Activated CD4-positive, alpha-beta T cell treated with anti-CD3 and anti-CD28 coated beads, Interleukin-2, amount 50 U/mL, for 24 hours (primary cell): ENCODE measurements at places on chromosomes 6 and 20.

- DNase-seq: no peak
These were observed 62.4 kb downstream of the JAG1 start for GRCh38 chr20:10611357-10611756.

GRCh38 chr6:14126191-14126590 lies 8.6 kb downstream of the CD83 start:
- DNase-seq: no peak

DNA sequence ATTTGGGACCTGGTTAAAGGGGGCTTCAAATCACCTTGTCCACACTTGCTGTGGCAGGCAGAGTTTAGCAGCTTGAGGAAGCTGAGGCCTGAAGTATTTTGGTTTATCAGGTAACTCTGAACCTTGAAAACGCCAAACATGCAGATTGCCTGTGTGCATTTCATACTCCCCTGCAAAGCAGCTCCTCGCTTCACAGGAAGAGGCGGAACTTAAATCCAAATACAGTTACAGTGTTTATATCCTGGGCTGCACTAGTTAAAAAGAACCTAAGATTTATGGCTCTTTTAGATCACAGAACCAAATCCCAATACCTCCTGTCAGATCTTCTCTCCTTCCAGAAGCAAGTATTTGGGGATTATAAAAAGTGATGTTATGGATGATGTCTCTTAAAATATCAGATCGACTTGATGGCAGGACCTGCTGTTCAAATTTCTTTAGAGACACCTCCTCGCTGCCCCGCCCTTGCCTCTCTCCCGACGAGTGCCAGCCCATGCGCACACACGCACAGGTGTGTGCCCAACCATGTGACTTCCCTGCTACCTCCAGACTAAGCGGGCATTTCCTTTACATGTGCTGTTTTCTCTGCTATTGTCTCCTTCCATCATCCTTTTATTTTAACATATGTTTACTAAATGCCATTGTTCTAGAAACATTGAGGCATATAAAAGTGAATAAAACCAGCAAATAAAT lies 224.6 kb upstream of the FOXQ1 start:
- no peak for DNase-seq

DNA sequence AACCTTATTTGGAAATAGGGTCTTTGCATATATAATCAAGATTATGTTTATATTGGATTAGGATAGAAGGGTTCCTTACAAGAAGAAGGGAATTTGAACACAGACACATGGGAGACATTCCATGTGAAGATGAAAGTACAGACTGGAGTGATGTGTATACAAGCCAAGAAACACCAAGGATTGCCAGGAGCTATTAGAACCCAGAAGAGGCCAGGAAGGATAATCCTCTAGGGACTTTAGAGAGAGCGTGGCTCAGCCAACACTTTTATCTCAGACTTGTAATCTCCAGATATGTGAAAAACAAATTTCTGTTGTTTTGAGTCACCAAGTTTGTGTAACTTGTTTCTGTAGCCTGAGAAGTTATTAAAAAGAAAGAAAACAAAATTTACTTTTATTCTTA lies 1173.9 kb upstream of the CITED2 start:
- DNase-seq: no peak

DNA sequence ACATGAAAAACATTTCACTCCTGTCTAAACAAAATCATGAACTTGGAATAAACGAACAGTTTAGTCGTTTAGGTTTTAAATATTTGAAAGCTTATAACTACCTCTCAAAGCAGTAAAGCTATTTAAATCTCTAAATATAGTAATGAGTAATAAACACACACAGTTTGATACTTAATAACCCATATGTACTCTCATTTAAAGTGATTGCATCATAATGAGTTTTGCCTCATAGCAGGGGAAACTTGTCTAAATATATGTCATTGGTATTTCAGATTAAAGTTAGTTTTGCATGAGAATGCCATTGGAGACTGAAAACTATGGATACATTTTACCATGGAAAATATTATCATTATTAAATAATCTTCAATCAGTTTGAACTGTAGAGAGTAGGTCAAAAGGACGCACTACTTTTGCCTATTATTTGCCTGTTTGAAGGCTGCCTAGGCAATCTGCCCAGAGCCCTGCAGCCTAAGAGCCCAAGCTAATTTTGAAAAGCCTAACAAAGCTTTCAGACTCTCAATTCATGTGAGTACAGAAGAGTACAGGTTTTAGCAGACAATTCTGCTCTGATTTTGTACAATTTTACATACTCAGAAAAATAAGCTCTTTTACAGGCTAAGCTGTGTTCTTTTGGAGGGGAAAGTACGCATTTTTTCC lies 632.8 kb downstream of the HACE1 start:
- no peak for DNase-seq

DNA sequence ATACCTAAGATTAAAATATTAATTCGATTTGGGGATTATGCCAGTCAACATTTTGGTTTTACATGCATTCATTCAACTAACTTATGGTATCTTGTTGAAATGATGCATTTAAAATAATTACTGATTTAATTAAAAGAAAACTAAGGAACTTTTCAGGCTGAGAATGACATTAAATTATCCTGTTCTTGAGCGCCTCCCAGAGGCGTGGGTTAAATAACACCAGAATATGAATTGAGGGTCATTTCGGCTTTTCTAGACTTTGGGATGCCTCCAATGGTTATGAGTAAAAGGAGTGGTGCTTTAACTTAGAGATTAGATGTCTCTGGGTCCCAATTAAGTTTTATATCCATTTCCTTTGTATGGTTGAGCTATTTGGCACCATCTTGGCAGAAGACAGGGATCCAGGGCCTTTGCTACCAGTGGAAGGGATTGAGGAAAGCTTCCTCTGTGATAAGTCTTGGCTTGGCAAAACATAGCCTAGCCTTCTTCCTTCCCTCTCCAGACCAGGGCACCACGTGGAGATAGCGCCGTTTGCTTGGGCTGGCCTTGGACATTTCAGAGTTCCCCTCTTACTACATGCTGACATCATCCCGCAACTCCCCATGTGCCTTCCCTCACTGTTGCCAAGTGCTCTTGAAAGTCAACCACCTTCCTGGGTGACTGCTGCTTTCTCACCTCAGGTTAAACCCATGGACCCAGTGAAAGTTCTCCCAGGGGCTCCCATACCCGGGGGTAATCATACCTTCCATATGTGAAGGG lies 28.7 kb downstream of the GNAS start:
- no peak for DNase-seq

DNA sequence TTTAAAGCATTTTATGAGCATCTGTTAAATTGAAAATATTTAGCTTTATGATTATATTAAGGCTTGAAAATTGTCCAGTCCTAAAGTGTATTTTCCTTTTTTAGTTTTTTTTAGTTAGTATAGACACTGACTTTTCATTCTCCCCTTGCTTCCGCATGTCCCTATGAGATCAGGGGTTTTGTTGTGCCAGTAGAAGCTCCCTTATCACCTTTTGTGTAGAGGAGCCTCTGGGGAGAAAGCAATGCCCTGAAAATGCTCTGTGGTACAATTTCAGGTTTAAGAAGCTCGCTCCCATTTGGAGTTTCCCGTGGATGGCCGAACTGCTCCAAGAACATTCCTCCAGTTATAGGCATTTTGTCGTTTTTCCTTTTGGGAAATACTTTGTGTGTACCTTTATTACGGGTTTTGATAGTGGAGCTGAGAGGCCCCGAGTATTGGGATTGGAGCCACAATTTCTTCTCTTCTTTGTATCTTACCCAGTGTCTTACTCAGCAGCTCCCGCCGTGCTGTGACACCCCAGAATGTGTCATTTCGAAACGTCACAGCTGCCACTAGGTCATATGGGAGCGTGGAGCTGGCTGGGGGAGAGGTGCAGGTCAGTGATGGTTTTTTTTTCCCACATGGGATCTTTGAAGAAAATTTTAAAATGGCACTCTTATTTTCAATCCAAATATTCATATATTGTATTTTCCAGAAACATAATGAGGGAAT lies 49.9 kb downstream of the RPRD1B start:
- no peak for DNase-seq

- no peak for DNase-seq
These were observed 297.1 kb upstream of the RIMS1 start for GRCh38 chr6:71589254-71589653.

GRCh38 chr6:157244780-157245179 lies 78.5 kb downstream of the TMEM242 start:
- no peak for DNase-seq

DNA sequence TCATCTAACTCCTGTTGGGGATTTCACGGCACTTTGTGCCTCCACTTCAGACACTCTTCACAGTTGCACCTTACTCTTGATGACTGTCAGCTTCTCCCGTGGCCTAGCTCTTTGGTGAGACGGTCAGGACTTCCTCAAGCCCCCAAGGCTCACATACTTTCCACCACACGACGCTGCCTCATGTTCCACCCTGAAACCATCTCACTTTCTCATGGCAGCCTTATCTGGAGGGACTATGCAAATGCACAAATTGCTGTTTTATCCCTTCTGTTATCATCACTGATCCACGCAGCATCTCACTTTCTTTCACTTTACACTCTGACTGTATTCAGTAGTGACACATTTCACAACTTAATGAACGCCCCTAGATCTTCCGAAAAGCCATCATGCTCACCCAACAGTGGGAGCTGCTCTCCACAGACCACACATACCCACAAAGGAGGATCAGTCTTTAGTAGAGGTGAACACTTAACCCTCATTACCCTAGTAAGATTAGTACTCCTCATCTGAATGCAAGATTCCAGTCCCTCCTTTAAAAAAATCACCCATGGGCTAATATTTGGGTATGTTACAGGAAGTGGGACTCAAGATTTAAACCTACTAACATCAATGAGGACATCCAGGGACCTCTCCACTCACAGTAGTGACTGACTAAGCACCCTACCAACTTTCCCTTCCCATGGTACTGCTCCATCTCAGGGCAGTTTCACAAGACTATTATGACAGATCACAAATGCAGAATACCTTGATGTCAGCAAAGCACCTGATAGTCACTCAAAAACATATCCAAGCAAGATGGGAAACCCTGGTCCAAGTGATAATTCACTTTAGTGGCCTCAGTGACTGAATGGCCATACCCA lies 35.4 kb downstream of the FYN start:
- peak; percentile 68 for DNase-seq

DNA sequence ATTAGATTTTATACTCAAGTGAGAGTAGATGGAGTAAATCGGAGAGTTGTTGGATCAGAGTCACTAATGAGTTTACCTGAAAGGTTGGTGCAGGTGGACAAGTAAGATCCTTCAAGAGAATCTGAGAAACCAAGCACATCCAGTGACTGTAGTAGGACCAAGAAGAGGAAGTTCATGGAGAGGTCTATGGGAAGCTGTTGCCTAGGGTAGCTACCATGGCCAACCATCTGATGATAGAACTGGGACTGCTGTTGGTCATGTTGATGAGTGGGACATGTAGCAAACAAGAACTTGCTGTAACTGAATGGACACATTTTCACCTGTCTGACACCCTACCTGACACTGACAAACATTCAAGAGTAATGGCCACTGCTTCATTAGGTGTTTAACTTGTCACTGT lies 11.3 kb upstream of the ADGB start:
- no peak for DNase-seq

GRCh38 chr20:1890469-1891262 lies 4.5 kb upstream of the SIRPA start:
- no peak for DNase-seq

- DNase-seq: no peak
These were observed 80.3 kb downstream of the GJA1 start for GRCh38 chr6:121515630-121516265.

DNA sequence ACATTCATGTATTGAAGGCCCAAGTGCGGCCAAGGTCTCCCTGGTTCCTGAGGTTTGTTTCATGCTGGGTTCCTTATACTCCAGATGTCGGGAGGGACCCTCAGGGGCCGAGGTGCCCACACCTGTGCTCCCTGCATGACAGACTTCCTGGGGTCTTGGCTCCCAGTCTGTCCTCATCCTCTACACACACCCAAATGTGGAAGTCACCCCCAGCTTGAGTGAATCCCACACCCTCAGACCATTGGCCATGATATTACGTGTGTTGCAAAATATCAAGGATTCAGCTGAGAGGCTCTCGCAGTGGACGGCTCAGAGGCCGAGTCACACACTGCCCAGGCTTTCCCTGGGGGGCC lies 82.2 kb upstream of the DUSP22 start:
- DNase-seq: no peak

DNA sequence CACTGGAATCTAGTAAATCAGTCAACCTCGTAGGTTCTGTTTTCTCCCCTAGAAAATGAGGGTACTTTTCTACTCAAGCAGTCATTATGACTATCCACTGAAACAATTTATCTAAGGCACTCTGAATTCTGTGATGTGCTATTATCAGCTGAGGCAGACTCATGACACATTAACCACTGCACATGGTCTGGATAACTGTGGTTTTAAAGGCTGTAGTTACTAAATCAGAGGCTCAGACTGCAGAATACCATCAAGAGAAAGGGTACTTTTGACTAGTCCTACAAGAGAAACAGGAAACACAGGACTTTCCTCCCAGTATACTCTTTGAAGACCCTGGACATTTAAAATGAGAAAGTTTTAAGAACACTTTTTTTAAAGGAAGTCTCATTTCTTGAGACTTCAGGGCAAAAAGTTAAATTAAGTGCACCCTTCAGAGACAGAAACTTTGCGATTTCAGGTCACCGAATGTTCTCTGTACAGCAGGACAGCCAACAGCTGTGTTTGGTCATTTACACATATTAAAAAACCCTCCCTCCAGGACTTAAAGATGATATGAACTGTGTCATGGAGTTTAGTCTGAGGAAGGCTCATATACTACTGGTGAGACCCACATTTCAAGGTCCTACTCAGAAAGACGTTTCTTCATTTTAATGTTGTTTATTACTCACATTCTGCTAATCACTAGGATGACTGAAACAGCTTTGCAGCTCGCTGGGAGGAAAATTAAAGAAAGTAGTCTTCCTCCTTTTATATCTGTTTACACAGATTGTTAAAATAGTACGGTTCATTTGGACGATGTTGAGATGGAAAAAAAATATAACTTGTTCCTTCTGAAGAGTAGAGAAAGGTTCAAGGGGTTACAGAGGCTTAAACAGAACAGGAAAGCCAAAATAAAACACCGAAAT lies 19.9 kb downstream of the ATXN1 start:
- DNase-seq: no peak

GRCh38 chr6:48184648-48185047 lies 73.7 kb upstream of the PTCHD4 start:
- DNase-seq: no peak

GRCh38 chr6:91744566-91744965 lies 1157.7 kb upstream of the MAP3K7 start:
- DNase-seq: no peak

DNA sequence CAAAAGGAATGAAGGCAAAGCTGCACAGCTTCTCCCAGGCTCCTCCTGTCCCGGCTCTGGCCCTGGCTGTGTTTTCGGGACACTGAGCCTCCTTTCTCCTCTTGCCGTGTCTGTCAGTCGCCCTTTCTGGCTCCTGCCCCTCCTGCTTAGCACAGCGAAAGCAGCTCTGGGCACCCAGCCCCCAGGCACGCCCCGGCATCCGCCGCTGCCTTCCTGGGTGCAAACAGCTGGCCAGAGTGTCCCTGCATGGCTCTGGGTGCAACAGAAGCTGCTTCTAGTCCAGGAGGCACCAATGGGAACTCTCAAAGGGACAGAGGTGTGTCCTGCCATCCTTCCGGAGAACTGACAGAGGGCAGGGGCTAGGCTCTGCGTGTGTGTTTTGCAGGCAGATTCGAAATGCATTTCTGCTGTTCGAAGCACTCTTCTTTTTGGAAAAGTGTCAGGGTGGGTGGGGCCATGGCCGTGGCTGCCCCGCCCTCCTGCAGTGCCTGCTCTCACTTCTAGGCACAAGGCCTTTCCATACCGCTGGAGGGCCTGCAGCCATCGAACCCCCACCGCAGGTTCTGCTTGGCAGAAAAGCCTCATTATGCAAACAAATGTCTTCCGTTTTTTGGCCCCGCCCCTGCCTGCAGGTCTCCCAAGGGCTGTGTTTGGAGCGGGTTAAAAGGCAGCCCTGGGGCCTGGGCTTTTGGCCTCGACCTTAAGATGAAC lies 15.5 kb downstream of the COL9A3 start:
- peak; percentile 15 for DNase-seq
